ENCODE measurements at places on chromosomes 5 and 9.

DNA sequence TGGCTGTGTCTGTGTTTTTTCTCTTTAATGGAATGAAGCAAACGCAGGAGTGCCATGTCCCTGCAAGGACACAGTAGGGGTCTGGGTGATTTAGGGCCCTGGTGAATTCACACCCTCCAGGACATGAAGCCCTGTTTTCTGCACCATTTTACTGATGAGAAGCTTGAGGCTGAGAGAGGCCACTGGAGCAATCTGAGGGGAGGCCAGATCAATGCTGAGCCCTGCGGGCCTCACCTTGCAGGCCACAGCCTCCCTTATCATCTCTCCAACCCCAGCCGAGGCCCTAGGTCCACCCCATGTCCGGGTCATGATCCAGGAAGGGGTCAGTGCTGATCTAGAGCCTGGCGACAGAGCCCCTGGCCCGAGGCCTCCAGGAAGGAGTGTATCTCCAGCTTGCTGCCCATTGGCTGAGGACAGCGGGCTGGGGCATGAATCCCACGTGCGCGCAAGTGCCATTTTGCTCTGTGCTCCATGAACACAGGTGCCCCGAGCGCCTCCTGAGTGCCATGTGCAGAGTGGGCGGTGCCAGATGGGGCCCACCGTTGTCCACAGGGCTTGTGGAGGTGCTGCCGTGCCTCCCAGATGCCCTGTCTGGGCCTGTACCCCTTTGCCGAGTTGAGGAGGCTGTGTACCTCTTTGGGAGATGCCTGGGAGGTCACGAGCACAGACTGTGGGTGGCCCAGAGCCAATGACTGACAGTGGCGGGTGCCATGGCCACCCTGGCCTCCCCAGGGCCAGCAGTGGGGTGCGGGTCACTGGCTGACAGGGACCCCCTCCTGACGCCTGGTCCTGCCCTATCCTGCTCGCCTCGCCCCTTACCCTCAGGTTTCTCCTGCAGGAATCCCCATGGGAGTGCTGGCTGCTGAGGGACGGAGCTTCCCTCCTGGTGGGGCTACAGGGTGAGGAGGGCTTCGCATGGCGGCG, 32.3 kb upstream of the LPCAT1 start:
- DNase-seq, result no peak

- DNase-seq, result no peak
Observed at GRCh38 chr9:116007824-116008223, 145.8 kb upstream of the PAPPA start.

GRCh38 chr5:10933121-10933520, 172.1 kb upstream of the DAP start:
- DNase-seq, result no peak

GRCh38 chr5:131281133-131281867, 17.4 kb downstream of the CDC42SE2 start:
- DNase-seq, result no peak

- no peak for DNase-seq
Observed at GRCh38 chr9:70995511-70995910, 125.9 kb downstream of the TRPM3 start.

DNA sequence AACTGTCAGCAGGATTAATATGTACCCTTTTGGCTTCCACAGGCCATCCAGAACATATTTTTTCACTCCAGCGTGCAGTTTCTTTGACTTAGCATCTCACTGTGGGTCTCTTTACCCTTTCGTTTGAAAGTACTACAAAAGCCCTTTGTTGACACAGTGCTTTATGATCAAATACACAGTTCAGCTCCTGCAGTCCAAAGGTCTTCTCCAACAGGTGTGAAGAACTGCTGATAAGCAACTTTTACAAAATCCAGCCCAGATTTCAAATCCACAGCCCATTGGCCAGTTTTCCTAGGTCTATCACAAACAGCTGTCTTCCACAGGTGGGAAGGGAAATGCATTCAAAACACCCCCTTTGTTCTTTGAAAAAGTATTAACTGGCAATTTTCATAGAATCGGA, 54.8 kb downstream of the MYO10 start:
- DNase-seq, result no peak

GRCh38 chr5:165460911-165461310, 1955.5 kb downstream of the MAT2B start:
- no peak for DNase-seq

DNA sequence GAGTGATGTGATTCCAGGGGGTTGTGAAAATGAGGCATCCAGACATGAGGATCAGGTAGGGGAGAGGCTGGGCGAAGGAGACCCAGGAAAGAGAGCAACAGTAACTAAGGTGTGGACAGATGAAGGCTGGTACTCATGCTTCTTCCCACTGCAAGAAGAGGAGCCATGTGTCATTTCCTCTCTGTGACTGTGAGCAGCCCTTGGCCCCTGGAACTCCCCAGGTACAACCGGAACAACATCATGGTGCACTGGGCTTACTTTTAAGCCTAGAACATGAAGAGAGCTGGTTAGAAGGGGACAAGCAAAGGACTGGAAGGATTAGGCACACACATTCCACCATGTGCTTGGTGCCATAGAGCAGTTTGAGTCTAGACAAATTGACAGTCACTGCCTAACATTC, 10.9 kb upstream of the IL12B start:
- no peak for DNase-seq

DNA sequence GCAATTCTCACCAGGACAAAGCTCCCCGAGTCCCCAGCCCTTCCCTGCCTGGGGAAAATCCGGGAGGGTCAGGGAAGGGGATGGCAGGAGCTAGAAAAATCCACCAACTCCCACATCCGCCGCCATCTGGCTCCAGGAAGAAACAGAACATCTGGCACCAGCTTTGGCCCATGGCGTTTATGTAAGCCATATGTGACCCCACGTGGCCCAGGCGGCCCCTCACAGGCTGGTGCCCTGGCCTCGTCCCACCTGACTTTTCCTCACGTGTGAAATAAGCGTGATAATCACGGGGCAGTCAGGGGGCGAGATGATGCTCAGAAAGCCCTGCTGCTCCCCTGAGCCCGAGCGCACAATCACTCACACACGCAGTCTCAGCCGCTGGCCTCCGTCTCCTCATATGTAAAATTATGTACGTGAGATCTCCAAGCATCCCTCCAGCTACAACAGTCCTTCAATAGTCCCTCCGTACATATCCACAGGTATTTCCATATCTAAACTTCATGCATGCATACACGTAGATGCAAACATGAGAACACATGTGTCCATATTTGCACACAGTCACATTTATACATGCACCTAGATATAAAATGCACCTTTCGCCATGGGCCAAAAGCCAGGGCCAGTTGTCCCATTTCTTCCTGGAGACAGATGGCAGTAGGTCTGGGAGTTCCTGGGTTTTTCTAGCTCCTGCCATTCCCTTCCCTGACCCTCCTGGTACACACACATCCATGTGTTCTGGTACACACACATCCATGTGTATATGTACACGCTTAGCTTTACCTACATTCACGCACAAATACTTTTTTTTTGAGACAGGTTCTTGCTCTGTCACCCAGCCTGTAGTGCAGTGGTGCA, 28.9 kb downstream of the PLPP7 start:
- DNase-seq, result no peak

- no peak for DNase-seq
Observed at GRCh38 chr9:69470186-69470977, 145.4 kb downstream of the ENTREP1 start.

- DNase-seq, result no peak
Observed at GRCh38 chr9:117957267-117957666, 253.1 kb downstream of the TLR4 start.

DNA sequence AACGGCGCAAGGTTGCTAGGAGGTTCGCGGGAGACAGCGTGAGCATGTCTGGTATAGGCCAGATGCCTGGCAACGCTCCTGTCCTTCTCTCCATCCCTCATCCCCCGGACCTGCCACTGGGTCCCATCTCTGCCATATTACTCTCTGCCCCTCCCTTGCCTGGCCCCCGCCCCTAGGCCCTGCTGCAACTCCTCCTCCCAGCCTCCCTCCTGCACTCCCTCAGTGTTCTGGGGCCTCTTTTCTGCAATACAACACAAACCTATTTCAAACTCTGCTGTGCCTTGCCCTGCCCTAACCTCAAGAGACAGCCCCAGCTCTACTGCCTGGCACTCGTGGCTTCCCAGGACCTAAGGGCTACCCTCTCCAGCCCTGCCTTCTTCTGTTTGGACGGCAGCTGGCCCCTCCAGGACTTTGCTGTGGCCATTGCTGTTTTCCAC, 8.9 kb upstream of the DBN1 start:
- DNase-seq, result no peak

DNA sequence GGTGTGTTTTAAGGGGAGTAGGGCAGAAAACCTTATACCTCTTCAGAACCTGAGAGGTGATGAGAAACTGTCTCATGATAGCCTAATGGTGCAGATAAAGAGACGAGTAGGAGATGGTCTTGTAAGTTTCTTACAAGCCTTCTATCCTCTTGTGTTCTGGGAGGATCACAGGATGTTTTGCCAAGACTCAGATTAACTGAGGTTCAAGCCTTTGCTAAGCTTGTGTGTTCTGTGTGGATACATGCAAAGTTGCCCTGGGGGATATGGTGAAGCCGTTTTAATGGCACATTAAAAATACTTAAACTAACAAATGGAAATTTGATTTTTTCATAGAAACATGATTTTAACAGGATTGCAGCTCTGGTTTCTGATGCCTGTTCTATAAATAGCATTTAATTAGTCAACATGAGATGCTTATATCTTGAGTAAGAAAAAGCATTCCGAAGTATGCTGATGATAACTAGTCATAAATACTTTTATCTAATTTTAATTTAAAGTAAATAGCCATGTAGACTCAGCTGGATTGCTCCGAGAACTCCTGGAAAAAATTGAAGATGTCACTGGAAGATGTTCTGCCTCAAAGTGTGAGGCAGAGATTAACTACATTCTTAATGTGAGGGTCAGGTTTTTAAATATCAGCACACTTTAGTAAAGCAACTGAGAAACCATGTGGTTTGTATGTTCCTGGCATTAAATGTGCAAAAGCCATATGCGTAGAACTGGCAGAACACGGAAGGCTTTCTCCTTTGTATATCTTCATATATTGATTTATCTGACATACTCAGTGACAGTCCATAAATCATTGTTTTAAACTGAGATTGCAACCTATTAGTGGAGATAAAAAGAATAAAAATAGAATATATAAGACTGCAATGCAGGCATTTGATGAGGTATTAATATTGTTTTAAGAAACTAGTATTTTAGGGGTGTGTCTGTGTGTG, 53.7 kb downstream of the IPO11 start:
- no peak for DNase-seq

DNA sequence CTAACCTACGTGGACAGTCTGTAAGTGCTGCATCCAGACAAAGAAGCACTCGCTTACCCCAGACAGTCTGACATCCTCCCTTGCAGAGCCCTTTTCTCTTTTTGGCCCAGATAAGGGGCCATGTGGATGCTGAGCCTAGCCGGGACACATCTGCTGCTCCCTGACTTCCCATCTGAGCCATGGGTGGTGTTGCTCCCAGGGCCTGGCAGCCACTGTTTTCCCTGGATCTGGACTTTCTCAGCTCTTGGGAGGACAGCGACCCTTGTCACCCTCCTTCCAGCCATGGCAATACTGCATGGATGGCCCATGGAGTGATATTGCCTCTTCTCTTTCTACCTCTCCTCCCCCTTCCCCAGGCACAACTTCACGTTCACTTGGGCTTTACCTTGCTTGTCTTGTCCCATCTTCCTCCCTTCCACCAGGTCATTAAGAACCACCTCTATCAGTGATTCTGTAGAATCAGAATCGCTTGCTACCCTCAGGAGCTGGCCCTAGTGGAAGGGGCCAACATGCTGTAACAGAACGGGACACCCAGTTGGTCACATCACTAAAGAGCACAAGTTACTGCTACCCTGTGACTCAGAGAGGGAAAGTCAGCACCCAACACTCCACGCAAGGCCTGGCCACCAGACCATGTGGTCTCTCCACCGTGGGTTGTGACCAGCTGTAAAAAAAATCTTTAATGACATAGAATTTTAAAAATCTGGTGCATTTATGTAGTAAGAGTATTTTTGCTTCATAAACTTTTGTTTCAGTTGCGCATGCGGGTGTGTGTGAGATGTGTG, 4.4 kb downstream of the NEURL1B start:
- DNase-seq, result no peak

DNA sequence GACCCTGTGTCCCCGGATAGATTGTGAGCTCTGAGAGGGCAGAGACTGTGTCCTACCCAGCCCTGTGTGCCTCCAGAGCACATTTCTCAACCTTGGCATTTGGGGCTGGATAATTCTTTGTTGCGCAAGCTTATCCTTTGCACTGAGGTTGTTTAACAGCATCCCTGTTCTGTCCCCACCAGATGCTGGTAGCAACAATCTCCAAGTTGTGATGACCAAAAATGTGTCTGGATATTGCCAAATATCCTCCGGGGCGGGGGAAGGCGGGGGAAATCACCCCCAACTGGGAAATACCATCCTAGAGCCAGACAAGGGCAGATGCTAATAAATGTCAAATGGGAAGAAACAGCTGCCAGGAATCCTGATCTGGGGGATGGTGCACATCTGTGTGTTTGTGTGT, 24.0 kb upstream of the TNIP1 start:
- DNase-seq, result no peak

DNA sequence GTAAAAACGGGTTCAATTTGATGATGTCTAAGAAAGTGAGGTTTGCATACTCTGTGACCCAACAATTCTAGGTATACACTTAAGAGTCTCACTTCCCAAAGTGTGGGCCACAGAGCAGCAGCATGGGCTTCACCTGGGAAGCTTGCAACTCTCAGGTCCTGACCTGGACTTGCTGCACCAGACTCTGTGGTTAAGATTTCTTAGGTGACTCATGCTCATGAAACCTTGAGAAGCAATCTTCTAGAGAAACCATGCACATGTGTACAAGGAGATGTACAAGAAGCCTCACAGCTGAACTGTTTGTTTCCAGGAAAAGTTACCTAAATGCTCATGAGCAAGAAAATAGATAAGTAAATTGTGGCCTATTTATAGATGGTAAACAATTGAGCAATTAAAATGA, 30.0 kb downstream of the DNAJC21 start:
- no peak for DNase-seq

DNA sequence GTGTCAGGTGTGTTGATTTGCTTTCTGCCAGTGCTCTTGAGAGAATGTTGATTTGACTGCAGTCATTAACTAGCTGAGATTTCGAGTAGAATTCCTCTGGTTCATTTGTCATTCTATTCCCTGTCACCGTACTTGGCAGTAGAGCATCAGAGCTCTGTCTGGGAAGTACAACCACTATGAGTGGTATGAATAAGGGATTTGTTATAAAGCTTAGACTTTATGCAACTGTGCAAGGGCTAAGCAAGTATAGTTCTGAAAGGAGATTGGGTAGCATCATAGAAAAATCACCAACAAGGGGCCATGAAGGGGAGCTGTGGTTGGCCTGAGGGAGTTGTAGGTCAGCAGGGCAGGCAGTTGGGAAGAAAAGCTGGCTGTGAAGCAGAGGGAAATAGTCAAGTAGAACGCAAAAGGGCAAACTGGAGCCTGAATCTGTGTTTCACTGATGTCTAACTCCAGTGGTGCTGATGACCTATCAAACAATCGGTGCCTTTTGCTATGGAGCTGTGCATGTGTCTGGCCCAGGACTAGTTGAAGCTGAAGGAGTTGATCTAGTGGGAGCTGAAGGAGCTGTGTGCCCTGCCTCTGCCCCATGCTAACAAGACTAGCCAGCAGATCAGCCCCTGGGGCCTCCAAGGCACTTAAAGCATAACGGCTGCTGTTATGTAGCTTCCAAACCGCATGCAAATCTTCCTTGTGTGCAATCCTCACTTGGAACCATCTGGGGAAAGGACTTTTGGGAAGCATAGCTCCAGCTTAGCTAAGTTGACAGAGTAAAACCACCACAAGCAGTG, 110.0 kb downstream of the SLC28A3 start:
- no peak for DNase-seq

All from iPS-NIHi11 (cell line).